Daoy (cell line): ENCODE measurements at places on chromosomes 2 and 18. TPM values are rescaled to one million over a fixed set of nuclear protein-coding genes. Genes with fewer than 3 reads are reported as not detected.

DNA sequence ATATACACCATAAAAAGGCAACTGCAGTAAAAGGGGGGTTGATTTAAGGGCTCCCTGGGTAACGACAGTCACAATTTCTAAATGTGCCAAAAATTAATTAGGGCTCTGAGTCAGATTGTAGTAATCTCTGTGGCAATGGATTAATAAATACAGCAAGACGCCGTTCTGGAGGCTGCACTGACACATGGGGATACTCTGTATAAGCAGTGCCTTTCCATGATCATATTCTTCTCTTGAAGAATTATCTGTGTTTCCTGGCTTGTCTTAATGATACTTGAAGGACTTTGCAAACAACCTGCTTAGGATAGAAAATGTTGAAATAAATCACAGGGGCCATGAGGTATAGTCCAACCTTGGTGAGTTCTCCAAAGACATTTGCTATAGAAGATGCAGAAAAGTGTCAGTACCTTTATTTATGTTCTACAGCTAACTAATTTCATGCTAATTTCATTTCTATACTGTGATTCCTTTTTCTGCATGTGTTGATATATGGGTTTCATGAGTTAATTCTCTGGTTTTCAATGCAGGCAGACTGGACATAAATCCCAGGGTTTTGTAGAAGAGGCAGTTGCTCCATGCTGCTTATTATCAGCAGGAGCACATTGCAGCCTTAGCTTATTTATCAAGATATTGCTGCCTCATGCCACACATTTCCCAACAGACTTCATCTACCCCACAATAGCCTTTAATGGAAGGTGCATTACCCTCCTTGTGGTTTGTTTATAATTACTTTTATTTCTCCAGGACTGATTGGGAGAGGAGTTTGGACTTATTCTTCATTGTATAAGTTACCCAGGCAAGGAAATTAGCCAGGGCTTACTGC, 54.8 kb downstream of the HNMT start:
- DNase-seq, result no peak

DNA sequence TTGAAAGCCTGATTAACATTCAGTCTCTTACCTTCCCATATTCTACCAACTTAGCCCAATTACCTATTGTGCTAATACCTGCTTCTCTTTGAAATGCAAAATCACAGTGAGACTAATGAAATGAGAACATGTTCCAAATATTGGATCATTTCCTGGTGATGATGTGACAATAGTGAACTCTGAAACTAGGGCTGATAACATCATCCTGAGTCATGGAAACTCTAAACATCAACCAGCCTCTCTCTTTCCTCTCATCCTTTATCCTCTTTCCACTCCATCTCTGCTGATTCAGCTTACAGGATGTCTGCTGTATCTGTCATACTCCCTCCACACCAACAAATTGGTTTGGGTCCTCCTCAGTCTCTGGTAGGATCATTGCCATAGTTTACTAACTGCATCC, 98.8 kb upstream of the NCKAP5 start:
- peak; percentile 77 for DNase-seq

GRCh38 chr2:151765760-151766410, 31.6 kb upstream of the NEB start:
- DNase-seq, result peak; percentile 26

Gene EPHA4
- total RNA-seq, result 5.1 and 7.5 TPM in 2 replicates

Gene HAAO
- total RNA-seq, result not detected in 2 replicates
